ENCODE measurements at places on chromosomes 1 and 21. TPM values are rescaled to one million over a fixed set of nuclear protein-coding genes. Genes with fewer than 3 reads are reported as not detected.

GRCh38 chr21:39096754-39097153, 86.5 kb downstream of the PSMG1 start:
- no peak for DNase-seq

DNA sequence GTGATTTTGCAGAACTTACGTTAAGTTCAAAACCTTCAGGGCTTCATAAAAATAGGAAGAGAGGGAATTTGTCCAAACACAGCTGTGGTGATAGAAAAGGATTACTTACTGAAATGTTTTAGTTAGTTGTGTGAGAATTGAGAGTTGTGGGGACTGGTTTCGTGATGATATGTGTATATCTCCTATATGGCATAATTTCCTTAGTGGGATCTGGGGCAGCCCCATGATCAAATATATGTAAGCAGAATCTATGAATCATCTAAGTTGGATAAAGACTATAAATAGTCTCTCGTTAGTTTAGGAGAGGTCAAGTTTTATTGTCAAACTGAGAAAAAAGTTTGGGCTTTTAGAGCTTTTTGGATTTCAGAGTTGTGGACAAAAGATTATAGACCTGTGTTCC, 14.9 kb downstream of the MTR start:
- DNase-seq: no peak

DNA sequence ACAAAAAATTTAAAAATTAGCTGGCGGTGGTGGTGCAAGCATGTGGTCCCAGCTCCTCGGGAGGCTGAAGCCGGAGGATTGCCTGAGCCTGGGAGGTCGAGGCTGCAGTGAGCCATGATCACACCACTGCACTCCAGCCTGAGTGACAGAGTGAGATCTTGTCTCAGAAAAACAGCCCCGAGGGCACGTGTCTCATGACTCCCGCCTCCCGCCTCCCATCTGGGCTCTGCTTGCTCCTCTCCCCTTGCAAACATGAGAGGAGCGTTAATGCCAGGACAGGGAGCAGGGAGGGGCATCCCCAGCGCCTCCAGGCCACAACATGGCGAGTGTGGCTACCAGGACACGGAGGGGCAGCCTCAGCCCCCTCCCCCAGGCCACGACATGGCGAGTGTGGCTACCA, 28.3 kb downstream of the FAAP20 start:
- no peak for DNase-seq

Gene GPR89B
- 16.8 TPM for polyA plus RNA-seq

DNA sequence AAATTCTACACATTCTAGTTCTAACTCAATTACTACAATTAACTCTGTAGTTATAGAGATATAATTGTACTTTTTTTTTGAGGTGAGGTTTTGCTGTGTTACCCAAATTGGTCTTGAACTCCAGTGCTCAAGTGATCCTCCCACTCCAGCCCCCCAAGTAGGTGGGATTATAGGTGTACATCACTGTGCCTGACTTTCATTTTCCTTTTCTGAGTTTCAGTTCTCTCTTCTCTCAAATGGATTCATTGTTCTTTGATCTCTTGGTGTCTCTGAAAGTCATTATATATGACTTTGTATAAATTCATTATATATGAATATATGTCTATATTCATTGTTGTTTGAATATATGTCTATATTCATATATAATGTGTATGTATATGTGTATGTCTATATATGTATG, 74.0 kb upstream of the GALNT2 start:
- no peak for DNase-seq

Gene TNFSF4
- polyA plus RNA-seq: 0.31 TPM

DNA sequence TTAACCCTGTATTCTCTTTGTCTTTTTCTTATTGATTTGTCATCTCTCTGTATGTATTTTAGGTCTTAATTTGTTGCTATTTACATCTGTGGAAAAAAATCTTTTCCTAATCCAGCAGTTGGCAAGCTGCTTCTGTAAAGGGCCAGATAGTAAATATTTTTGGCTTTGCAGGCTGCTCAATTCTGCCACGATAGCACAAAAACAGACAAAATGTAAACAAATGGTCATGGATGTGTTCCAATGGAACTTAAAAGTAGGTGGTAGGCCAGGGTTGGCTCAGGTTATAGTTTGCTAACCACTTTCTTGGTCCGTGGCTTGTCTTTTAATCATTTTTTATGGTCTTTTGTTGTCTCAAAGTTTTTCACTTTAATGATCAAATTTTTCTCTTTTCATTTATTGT, 371.8 kb downstream of the HHAT start:
- DNase-seq: no peak
